ENCODE measurements at places on chromosomes 4 and X.

GRCh38 chr4:32172761-32173160, 1452.6 kb downstream of the PCDH7 start:
- DNase-seq: no peak

DNA sequence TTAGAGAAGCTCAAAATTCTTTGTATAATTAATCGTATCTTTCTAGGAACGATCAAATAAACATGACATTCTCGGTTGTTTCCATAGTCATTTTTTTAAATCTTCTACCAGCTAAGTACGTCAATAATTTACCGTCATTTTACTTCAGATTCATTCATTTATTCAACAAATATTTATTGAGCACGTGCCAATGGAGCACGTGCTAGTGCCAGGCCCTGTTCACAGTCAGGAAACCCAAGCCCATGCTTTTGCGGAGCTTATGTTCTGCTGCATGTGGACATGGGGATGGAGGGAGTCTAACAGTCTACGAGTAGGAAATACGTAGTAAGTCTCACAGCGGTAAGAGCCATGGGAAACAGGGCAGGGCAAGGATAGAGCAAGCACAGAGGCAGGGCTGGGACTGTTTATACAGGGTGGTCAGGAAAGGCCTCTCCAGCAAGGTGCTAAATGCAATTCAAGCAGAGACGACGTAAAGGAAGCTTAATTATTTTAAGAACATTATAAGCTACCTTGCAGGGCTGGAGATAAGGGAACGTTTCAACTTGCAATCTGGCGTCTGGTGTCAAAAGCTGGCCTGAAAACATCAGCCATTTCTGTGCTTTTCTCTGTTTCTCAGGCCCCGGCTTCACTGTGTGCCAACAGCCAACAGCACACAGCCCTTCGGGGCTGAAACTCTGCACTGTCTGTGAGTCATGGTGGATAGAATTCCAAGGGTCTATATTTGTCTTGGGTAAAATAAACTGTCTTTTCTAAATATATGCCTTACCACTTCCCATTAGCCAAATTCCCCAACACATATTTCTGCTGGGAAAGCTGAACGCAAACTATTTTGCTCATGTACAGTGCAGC, 517.1 kb upstream of the ZFP42 start:
- no peak for DNase-seq

GRCh38 chr4:3250956-3251690, 2.2 kb downstream of the MSANTD1 start:
- peak; percentile 55 for DNase-seq

DNA sequence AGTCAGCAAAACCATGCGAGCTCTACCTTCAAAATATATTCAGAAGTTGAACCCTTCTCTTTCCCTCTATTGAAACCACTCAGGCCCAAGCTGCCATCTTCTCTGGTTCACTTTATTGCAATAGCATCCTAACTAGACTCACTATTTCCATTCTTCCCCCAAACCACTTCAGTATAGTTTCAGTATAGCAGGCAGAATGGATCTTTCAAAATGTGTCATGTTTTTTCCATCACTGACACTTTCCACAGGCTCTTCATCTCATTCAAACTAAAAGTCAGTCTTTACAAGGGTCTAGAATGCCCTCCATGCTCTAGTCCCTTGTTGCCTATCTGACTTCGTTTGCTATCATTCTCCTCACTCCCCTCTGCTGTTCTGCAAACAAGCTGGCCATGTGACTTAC, 274.4 kb downstream of the IDS start:
- no peak for DNase-seq

- DNase-seq: no peak
Measured at GRCh38 chr4:17786567-17786966, 5.1 kb upstream of the FAM184B start.

DNA sequence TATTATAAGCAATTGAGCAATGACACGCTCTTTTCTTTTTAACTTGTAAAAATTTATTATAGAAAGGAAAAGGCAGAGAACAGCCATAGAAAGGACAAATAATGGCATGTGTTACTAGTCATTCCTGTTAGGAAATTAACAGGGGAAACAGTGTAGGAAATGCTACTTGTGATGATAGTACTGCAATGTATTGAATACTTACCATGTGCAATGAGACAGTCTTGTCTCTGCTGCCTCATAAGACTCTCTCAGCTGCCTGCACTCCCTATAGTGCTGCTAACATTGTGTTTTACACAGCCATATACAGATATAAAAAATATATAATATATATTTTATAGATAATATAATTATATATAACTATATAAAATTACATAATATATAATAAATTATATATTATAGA, 62.3 kb upstream of the SHOX start:
- DNase-seq: no peak

DNA sequence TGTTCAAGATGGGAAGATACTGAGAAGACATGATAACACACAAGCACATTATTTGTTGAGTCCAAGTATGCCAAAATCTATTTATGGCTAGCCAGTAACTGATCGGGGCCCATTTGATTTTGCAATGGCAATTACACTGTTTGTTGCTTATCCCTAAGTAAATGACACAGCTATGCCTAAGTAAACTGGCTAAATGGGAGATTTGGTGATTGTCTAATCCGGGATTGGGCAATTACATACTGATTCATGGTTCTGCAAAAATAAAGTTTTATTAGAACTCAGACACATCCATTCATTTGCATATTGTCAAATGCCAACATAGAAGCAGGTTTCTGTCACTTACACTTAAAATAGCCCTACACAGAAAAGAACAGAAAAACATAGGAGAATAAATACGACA, 140.2 kb upstream of the TBL1X start:
- no peak for DNase-seq

- DNase-seq: no peak
Measured at GRCh38 chrX:23008431-23009099, 8.8 kb downstream of the DDX53 start.

DNA sequence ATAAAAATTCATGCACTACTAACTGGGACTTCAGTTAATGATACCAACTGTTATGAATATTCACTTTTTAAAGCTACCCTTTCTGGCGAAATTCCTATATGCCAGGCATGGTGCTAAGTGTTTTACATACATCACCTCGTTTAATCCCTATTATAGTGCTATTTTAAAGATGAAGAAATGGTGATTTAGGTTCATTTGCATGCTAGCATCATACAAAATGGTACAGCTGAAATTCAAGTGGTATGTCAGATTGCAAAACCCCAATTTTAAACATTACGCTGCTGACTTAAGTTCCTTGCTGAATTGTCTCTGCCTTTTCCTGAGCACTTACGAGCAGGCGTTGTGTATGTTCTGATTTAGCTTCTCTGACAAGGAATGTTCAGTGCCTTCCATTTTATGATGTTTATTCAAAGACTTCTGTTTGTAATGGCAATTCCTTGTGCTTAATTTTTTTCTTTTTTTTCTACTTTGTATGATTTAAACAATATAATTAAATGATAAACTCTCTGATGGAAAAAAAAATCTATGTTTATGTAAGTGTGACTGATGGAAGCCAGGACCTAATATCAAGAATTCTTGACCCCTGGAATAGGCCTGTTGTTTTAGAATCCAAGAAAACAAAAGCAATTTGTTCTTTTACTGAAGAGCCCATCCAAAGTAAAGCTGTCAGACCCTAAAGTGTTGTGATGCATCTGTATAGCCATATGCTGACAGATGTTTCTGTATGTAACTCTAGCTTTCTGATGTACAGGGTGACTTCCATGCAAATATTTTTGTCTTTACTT, 148.1 kb downstream of the PCDH7 start:
- no peak for DNase-seq

DNA sequence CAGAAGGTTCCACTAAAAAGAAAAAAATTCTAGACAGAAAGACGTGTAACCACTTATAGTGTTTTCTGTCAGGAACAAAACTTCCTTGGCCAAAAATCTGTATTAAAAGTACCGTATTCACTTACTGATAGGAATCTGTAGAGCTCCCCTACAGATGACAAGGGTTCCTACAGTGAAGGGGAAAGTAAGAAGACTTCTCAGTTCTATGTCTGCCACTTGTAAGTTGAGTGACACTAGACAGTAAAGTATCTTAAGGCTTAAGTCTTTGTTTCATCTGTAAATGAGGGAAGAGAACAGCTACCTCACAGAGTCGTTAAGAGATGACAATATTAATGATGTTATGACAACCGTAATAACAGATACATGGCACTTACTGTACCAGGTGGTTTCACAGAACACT, 3.3 kb downstream of the COQ2 start:
- DNase-seq: no peak

DNA sequence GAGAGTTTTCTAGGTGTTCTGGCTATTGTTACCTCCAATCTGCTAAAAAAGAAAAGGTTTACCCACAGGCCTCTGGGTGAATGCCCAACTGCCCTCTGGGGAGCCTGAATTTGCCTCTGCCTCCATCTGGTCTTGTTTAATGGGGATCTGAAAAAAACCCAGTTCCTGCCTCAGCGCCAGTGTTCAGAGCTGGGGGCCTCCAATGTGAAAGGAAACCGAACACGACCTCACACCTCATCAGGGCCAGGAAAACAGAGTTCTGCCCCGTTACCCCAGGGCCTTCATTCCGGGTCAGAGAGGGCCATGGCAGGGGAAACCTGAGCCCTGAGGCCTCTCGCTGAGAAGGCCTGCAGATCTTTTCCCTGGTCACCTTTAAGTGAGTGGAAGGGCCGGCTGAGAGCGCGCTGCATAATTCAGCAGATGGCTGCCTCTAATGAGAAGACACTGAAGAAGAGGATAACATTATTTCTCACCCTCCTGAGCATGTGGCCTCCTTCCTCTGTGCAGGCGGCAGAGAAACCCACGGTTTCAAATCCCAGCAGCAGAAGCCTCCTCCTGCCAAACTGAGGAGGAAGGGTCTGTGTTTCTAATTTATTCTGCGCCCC, 6.8 kb downstream of the SEPTIN6 start:
- DNase-seq: no peak

GRCh38 chr4:81737865-81738559, 266.3 kb upstream of the RASGEF1B start:
- DNase-seq: no peak

DNA sequence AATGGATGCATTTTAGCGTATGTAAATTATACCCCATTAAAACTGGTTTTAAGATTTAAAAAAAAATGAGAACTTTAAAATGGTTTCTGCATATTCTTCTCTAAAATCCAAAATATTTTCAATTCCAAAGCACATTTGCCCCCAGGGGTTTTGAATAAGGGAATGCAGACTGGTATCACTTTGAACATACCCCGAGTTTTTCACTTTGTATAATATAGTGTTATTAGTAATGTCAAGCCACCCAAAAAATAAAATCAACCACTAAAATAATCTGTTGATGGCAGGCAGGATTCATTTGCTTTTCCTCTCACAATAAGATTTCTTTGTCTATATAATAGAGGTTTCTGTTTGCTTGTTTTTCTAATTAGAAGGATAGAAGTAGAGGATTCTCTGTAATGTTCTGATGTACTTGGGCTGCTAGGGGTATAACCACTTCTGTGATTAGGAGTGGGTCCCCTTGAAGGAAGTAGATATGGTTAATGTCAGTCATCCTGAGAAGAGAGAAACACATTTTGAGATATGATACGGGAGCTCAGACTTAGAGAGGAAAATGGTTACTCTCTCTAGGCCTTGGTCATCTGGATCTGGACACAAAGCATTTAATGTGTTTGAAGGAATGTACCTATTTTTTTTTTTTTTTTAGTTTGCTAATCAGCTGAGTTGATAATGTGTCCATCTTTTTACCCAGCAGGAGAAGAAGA, 9.3 kb upstream of the LIN54 start:
- DNase-seq: no peak

DNA sequence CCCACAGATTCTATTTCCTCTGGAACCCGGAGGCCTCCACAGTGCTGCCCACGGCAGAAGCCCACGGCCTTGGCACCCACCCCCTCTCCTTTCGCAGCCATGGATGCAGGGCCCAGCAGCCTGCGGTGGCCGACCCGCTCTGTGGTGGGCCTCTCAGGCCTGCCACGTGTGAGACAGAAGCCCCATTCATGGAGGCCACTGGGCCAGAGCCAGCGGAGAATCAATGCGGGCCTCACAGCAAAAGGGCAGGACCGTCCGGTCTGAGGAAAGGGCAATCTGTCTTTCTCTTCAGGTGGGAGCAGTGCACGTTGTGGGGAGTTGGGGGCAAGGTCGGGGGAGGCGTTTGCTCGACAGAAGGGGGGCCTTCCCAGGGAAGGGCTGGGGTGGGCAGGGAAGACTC, 8.4 kb upstream of the HAUS7 start:
- DNase-seq: no peak

- DNase-seq: no peak
Measured at GRCh38 chrX:143121477-143121876, 95.7 kb downstream of the SPANXN4 start.

GRCh38 chr4:6562931-6563901, 11.8 kb upstream of the MAN2B2 start:
- DNase-seq: no peak

- DNase-seq: no peak
Measured at GRCh38 chr4:5874811-5875449, 18.0 kb downstream of the CRMP1 start.

DNA sequence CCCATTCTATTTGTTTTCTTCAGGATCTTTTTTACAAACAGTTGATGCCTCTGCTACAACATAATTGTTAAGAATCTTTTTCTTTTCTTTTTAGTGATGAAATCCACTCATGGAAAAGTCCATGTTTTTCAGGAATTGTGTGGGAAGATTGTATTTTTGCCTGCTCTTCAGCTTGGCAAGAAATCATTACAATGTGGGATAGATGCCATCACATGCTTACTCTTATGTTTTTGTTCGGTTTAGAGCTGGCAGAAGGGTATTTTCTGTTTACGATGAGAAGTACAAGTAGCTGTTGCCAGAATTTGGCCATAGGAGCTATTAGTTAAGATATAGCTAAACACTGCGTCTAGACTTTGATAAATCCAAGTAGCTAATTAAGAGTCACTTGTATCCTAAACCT, 2585.3 kb downstream of the ARAP2 start:
- no peak for DNase-seq

GRCh38 chr4:89316931-89317366, 9.3 kb upstream of the GPRIN3 start:
- DNase-seq: no peak

DNA sequence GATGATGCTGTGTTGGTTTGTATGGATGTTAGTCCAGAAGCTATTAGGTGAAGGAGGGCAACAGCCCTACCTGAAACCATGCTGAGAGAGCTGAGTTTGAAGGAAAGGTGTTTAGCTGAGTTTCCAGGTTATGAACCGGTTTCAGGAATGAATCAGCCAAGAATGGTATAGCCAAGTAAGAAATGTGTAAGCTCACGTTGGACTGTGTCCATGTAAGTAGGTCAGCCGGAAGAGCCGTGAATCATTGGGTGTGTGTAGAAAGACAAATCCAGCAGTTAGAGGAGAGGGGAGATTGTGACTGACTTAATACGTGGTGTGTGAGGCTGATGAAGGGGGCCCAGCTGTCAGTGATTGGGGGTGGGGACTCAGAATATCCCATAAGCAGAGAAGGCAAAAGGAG, 77.2 kb upstream of the SPIN4 start:
- DNase-seq: no peak

- no peak for DNase-seq
Measured at GRCh38 chr4:141771889-141772830, 135.8 kb downstream of the IL15 start.

DNA sequence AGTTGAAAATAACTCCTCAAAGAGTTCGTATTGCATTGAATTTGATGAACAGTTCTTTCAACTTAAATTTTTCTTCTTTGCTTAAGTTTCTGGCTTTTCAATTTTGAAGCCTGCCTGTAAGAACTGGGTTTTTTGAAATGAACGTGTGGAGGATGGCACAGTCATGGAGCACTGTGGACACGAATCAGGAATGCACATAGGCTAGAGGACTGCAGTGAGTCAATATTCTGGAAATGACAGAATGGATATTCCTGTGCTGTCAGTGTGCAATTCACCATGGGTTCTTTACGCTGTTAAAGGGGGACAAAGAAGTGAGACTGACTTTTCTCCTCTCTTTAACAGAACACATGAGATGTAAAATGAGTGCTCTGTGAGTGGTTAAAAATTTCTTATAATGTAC, 368.0 kb upstream of the AGA start:
- no peak for DNase-seq

All from suprapubic skin (tissue), 4 donors.